ENCODE measurements at places on chromosomes 6 and 20. TPM values are rescaled to one million over a fixed set of nuclear protein-coding genes. Genes with fewer than 3 reads are reported as not detected.

The ARMC2 gene
- total RNA-seq, result 0.83 TPM

The VARS2 gene
- 47.2 TPM for total RNA-seq

The KIAA0408 gene
- 2.4 TPM for total RNA-seq

The APOBEC2 gene
- not detected for total RNA-seq

The TSPO2 gene
- not detected for total RNA-seq

The GPLD1 gene
- total RNA-seq, result 0.81 TPM

The SYCP2L gene
- 1.6 TPM for total RNA-seq

The EMILIN3 gene
- total RNA-seq, result not detected

The FAM209B gene
- total RNA-seq, result 1.5 TPM

The FAM184A gene
- 0.43 TPM for total RNA-seq

The KCNK15 gene
- 0.28 TPM for total RNA-seq

The PDYN gene
- not detected for total RNA-seq

Measured in natural killer cell treated with Interleukin-12 subunit alpha and Interleukin-12 subunit beta and Interleukin-15 and Interleukin-18, amount 100 ng/mL, for 72 hours (primary cell).